ENCODE measurements at places on chromosomes 1 and 21. TPM values are rescaled to one million over a fixed set of nuclear protein-coding genes. Genes with fewer than 3 reads are reported as not detected.

FMO5 gene
- 68.6 TPM for total RNA-seq

OR6N1 gene
- not detected for total RNA-seq

PSMB2 gene
- total RNA-seq: 17.5 TPM

KRTAP19-3 gene
- total RNA-seq: not detected

LMX1A gene
- total RNA-seq: not detected

Measured in body of pancreas (tissue), 4 donors.